ENCODE measurements at places on chromosomes 11 and 22.

GRCh38 chr11:113317339-113317738 is 3.0 kb downstream of the TTC12 start:
- no peak for DNase-seq

- no peak for DNase-seq
Observed at GRCh38 chr11:105862736-105863367, 159.2 kb downstream of the MSANTD4 start.

DNA sequence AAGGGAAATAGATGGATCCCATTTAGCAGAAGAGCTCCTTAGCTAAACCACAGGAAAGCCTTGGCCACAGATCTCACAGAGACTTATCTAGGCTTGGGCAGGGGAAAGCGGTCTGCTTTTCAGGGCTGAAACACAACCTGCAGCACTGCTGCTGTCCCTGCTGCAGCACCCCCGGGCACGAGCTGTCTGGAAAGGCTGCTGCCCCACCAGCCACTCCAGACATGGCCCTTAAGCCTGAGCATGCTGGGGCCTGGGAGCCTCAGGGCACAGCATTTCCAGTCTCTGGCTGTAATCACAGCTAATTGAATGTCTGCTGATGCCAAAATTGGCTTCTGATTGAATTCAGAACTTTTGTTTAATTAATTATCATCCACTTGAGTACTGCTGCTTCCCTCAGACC is 115.0 kb downstream of the TMPRSS5 start:
- no peak for DNase-seq

- no peak for DNase-seq
Observed at GRCh38 chr11:128372977-128373376, 214.4 kb downstream of the ETS1 start.

DNA sequence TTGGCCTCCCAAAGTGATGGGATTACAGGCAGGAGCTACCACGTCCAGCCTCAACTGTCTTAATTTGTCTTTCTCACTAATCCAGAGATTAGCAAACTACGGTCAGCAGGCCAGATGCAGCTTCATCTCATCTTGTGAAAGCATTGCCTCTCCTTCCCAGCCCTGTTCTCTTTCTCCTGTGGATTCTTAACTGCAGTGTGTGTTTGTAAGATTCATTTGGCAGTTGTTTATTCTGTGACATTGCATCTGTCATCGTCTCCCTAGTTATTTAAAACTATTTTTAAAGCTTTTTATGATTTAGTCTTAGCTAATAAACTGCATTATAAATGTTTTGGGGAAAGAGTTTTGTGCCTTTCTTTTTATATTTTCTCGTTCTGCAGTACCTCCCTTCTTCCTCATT is 29.2 kb downstream of the RNF169 start:
- DNase-seq: no peak

GRCh38 chr11:88231894-88232482 is 56.7 kb upstream of the RAB38 start:
- no peak for DNase-seq

DNA sequence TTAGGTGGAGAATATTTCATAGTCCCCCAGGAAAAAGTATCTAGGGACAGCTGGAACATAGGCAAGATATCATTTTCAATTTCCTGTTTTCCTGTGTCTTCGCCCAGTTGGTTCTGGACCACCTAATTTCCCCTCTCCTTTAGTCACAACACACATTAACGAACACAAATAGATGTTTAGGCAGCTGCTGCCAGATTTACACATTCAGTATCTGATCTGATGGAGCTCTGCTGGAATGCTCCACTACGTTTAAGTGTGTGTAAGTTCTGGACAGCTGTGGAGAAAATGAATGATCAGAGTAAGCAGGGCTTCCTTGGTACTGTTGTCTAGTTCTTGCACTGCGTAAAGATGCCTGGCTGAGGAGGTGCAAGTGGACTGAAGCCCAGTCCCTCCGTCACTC is 36.1 kb upstream of the CLPB start:
- no peak for DNase-seq

GRCh38 chr11:114136686-114137640 is 77.5 kb downstream of the ZBTB16 start:
- DNase-seq: no peak

- no peak for DNase-seq
Observed at GRCh38 chr11:119185981-119186634, 833 bp downstream of the NHERF4 start.

GRCh38 chr11:127345819-127346459 is 345.4 kb upstream of the KIRREL3 start:
- no peak for DNase-seq

DNA sequence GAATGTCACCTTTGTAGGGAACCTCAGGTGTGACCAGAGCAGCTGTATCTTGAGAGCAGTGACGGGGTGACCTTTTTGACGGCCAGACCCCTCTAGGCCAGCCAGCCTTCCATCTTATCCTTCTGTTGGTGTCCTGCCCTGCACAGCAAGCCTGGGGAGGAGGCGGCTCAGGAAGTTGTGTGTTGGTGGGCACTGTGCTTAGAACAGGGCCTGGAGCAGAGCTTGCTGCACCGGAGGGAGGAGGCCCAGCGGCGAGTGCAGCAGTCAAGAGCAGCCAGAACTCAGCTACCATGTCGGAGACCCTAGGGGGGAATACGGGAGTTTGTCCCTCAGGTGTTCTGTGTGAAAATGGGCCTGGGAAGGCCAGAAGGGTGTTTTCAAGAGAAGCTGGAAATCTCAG is 129.4 kb downstream of the OSBP2 start:
- no peak for DNase-seq

GRCh38 chr22:44449061-44449682 is 48.9 kb downstream of the RTL6 start:
- no peak for DNase-seq

DNA sequence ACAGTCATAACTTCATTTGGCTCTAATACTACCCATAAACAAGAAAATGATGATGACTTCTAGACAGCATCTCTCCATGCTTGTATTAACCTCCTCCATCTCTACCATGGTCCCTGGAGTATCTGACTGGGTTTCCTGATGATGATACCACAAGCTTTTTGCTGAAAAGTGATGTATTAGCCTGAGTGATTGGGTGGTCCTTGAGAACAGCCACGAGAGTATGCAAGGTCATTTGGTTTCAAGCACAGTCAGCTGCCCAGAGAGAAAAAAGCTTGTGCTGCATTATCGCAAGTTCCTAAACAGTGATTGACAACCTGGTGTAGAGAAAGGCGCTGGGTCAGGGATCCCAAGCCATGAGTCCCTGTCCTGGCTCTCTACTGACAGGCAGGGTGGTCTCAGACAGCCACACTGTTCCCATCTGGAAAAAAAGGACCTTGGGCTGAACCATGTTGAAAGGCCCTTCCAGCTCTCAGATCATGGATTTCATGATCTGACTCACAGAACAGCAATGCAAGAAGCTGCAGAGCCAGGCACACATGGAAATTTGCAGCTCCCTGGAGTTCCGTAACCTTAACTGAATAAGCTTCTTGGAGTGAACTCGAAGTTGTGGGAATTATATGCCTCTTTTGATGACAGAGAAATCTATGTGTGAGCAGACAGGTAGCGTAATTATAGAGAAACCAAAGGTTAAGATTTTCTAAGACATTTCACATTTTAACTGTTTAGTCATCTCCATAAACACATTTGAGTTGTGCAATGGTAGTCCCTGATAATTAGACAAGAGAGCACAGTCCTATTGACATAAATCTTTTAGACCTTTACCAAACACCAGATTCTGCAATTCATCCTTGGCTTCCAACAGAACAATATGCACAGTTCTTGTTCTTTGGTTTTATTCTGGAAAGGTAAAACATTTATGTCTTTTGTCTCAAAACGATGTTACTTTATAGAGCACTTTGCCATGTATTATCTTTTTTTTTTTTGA is 54.1 kb upstream of the UBASH3B start:
- DNase-seq: no peak

DNA sequence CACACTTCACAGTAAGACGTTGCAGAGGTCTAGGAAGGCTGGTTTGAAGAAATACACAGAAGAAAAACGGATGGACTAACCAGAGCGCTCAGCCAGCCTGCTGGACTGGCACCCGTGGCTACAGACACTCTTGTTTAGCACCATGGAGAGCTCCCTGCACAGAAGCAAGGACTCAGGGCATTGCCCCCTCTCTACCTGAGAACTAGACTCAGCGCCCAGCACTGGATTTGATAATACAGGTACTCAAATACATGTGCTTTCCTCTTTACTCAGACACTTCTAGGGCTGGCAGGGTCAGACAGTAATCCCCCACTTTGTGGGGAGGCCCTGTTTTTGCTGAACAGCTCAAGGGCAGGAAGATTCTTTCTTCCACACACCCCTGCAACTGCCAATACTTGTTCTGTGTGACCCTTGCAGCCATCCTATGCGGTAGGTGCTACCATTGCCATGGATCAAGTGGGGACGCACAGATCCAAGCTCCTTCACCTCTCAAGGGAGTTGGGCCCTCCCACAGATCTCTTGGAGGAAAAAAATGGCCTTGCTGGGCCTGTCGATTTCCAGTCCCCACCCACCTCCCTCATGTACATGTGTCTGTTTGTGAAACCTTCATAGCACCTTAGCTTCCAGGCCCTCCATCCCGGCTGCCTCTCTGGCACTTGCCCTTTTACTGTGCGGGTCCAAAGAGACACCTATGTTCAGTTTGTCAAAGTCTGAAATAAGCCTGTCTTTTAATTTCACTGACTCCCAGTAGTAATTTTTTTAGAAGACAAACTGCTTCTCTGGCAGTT is 5.1 kb upstream of the P2RX6 start:
- DNase-seq: no peak

GRCh38 chr22:39350757-39351688 is 1.2 kb downstream of the SYNGR1 start:
- DNase-seq: no peak

DNA sequence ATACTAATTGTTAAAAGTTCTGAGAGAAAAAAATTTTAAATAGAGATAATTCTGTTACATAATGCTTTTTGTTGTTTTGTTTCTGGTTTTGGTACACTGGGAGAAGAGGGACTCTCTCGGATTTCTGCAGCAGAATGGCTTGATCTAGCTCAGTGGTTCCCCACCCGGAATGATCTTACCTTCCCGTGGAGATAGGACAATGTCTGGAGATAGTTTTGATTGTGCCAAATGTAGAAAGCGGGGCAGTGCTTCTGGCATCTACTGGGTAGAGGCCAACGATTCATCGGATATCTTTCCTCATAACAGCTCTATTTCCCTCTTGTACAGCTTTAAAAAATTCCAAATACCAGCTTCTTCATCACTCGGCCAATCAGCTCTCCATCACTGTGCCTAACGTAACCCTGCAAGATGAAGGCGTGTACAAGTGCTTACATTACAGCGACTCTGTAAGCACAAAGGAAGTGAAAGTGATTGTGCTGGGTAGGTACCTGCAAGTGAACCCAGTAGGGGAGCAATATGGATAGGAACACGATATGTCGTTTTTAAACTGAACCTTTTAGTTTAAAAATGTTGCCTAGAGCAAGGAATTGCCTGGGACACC is 13.2 kb downstream of the CRTAM start:
- no peak for DNase-seq

All from effector memory CD4-positive, alpha-beta T cell (primary cell).